Naive thymus-derived CD4-positive, alpha-beta T cell (primary cell): ENCODE measurements at places on chromosomes 5 and 9. TPM values are rescaled to one million over a fixed set of nuclear protein-coding genes. Genes with fewer than 3 reads are reported as not detected.

DNA sequence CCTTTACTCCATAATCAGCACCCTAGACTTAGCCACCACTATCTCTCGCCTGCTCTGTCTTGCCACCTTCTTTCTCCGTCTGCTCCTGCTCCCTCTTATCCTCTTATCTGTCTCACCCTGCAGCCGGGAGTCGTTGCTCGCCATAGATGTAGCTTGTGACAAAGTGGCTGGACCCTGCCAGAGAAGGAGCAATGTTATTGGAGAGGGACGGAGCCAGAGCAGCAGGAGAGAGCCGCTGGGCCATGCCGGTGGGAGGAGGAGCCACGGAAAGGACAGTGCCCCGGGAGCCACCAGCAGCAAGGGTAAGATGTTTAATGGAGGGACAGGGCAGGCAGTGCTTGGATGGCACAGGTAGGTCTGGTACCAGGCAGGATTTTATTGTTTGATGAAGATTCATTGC, 137.3 kb downstream of the SEC61B start:
- DNase-seq = no peak

Gene SOX30
- not detected for total RNA-seq

Gene SHOC1
- not detected for total RNA-seq

DNA sequence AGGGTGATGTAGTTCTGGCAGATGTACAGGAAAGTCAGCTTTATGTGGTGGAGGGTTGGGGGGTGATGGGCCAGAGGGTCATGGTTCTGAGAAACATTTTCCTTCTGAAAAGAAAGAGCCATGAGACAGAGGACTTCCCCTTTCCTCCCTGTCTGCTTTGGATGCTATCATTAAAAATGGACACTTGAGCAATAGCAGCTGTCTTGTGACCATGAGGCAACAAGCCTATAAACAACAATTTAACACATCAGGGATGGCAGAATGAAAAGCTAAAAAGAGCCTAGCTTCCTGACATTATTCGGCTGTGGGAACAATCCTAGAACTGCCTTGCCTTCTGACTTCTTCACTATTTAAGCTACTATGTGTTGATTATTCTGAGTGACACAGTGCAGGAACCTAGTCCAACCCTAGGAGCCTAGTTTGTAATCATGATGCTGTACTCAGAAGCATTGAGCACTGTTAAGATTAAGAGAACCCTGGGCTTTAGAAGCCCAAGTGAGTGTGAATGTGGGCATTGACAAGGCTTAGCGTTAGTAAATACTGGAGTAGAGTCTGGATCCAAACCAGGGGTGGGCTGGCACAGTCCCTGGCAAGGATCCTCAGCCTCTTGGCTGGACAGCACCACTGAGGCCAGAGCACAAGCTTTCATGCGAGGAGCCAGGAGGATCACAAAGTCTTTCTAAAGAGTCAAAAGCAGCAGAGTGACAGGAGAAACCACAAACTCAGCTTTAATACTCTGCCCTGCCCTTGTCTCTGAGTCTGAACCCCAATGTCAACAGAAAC, 178.5 kb upstream of the EGFLAM start:
- DNase-seq = no peak

DNA sequence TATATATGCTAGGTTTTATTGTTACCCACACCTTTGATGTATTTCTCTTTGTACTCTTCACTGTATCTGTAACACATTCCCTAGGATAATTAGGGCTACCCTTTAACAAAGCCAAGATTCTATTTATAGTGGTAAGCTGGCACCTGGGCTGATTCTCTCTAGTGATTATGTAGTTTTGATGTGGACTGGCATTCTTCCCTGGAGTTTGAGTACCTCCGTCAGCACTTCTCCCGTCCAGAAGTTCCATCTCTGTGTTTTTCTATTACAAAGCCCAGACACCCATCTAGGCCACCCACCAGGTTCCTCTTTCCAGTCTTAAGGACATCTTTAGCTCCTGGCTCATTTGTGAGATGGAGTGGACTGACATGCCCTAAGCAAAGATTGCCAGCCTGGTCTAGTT, 55.9 kb upstream of the CDKN2B start:
- no peak for DNase-seq

- DNase-seq = no peak
These were observed 981.4 kb upstream of the WWC1 start for GRCh38 chr5:167309941-167310517.

DNA sequence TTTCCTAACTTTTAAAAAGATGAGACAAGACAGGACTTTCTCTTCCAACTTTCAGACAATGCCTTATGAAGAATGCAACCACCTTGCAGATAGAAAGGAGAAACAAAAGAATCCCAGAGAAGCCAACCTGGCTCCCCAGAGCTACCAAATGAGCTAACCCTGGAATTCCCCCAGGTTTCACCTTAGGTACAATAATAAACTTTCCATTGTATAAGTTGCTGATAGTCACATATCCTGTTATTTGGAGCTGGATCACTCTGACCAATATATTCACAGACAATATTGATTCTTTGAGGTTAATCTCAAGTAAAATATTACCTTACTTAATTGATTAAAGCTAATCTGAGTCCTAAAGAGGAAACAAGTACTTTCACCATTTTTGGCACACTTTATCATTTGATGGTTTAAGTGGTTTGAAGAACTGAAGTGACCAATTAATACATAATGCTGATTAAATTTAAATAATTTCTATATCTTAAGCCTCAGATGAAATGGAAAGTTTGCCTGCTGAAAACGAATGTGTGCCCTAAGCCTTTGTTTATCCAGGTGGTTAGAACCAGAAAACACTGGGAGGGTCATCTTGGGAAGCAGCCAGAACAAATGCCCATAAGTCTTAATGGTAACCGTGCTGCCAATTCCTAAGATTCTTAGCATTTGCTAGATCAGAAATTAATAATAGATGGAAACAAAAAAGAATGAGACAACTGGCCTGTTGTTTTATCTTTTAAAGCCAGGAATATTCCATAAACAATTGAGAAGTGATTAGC, 159.6 kb upstream of the SLC12A2 start:
- no peak for DNase-seq

Gene IFNA13
- total RNA-seq = not detected in 2 replicates

Gene FOXI1
- total RNA-seq = not detected

GRCh38 chr9:32344551-32345182, 39.8 kb upstream of the ACO1 start:
- DNase-seq = no peak
